ENCODE measurements at places on chromosomes 6 and 20. TPM values are rescaled to one million over a fixed set of nuclear protein-coding genes. Genes with fewer than 3 reads are reported as not detected.

The CALHM5 gene
- total RNA-seq, result 3.0 TPM

The GABRR1 gene
- total RNA-seq, result not detected

DNA sequence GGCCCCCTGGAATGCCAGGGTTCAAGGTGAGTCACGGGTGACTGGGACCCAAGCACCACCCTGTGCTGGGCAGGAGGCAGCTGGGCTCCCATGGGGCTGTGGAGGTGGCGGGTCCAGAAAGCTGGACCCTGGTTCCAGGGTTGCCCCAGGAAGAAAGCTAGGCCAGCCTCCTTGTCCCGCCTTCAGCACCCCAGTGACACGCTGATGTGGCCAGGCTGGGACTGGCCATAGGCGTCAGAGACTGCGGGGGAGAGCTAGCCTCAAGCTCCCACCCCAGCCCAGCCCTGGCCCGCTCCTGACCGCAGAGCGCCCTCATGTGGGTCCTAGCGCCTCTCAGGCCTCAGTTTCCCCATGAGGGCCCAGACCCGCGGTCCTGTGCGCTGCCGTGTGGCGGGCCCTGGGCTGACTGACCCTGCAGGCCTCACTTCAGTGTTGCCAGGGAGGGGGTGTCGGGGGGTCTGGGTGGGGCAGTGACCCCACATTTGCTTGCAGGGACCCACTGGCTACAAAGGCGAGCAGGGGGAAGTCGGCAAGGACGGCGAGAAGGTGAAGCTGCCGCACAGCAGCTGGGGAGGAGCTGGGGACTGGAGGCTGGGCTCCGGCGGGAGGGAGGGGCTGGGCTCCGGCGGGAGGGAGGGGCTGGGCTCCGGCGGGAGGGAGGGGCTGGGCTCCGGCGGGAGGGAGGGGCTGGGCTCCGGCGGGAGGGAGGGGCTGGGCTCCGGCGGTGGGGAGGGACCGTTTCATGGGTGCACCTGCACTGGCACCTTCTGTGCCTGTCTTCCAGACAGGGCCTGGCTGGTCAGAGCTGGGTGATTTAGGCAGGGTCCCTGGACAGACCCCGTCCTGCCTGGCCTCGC is 7.9 kb downstream of the COL9A3 start:
- DNase-seq, result no peak

GRCh38 chr6:111347589-111347988 is 135.4 kb downstream of the REV3L start:
- no peak for DNase-seq

DNA sequence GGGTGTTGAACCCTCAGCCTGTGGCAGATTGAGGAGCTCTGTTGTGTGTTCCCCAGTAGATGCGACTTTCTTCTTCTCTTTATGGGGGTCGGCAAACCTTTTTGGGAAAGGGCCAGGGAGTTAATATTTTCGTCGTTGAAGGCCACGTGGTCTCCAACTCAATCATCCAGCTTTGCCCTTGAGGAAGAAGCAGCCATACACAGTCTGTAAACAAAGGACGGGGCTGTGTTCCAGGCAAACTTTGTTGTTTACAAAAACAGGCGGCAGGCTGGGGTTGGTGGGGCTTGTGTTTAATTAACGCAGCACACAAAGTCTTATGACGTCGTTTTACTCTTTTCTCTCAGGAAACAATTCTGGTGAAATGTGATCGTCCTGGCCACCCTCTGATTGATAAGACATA is 20.2 kb downstream of the KIF25 start:
- no peak for DNase-seq

DNA sequence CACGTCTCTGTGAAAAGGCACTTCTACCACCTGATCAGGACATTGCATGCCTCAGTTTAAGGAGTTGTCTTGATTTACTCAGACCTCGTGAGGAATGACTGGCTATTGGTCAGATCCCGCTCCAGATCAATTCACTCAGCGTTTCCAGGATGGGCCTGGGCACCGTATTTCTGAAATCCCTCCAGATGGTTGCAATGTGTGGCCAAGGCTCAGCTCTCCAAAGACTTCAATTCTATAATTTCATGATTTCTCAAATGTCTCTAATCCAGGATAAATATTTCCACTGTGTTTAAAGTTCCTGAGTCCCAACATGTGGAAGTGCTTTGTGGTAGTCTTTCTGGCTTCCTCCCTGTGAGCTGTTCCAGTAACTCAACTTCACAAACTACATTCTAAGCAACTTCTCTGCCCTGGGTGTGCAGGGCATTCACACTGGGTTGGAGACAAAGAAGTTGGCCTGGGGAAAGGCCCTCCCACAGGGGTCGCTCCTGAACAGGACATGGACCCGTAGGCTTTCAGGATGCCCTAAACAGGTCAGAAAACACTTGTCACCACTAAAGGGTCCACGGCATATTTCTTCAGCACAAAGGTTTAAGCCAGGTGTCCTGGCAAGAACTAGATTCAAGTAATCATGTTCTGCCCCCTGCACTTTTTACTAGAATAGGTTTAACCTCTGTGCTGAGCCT is 212.1 kb downstream of the WDR27 start:
- DNase-seq, result no peak

The SYNDIG1 gene
- total RNA-seq, result 0.44 TPM

DNA sequence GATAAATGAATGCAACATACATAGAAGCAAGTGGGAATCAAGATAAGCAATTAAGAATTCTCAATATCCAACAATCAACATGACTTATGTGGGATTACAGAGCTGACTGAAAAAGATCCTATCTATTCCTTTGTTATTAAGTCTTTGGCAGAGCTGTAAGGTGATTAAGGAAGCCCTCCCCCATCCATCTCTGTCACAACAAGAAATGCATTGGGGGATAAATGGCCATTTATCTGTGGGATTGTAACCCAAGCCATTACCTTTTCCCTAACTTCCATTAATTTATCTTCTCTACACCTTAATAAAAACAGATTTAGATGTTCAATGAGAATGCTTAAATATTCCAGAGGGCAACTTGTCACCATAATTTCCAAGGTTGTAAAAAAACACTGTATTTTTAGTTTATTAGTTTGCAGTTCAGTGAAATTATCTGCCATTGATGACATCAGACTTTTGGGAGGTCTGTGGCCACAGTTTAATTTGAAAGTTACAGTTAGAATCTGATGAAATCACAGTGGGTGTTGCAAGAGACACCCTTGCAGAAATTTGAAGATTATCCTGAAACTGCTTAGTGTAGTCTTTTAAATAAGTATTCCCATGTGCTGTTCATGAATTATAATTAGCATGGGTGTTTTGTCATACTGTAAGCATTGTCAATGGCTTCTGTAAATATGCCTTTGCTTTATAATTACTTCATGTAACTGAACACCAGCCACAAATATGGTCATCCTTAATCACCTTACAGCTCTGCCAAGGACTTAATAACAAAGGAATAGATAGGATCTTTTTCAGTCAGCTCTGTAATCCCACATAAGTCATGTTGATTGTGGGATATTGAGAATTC is 49.4 kb upstream of the FYN start:
- DNase-seq, result no peak

The MYLK2 gene
- total RNA-seq, result not detected

- no peak for DNase-seq
These were observed 155.5 kb upstream of the SIM1 start for GRCh38 chr6:100620085-100620840.

The PTCRA gene
- not detected for total RNA-seq

The TRIM31 gene
- total RNA-seq, result 3.0 TPM

The HUS1B gene
- total RNA-seq, result 0.17 TPM

GRCh38 chr6:39170860-39171259 is 55.9 kb upstream of the SAYSD1 start:
- DNase-seq, result no peak

DNA sequence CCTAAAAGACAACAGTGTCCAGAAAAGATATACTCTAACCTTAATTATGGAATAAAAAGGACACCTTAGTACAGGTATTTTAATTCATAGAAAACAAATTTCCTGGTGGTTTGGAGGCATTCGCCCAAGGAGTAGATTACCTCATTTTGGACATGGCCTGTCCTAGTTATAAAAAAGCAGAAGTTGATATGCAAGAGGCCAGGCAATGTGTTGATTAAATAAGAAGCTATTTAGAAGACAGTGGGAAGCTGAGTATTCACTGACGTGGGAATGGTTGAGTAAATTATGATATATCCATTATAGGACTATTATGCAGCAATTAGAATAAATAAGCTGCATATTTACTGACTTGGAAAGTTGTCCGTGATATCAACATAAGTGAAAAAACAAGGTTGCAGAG is 314.9 kb downstream of the ALDH8A1 start:
- DNase-seq, result no peak

DNA sequence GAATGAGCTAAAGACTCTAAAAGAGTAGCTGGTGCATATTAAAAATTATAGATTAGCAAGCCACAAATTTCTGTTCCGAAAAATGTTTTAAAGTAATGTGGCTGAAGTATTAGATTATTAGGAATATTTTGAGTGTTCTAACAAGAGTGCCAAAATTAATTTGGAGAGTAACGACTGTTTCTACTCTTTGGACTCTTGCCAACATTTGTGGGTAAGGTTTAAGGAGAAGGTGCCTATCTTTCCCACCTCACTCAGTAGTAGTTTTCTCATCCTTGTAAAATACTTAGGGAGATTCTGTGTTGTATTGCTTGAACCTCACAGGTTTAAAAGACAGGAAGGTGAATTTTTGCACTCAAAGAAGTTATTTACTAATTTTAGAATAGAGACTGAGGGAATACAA is 5.0 kb downstream of the HSF2 start:
- DNase-seq, result no peak

DNA sequence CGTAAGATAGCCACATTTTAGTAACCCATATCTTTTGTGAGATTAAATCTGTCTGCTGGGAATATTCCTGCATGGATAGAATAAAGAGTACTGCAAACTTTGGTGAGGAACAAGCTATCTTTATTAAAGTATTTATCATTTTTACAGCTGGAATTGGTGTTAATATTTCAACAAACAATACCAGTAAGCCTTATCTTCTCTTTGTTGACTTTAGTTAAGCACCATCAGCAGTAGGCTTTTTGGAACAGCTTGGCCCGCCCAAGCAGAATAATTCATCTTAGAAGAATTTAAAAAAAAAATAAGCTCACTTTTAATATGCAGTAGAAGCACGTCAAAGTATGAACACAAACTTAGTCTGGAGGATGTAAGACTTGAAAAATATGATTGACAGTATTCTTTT is 917.8 kb upstream of the ADGRB3 start:
- DNase-seq, result no peak

DNA sequence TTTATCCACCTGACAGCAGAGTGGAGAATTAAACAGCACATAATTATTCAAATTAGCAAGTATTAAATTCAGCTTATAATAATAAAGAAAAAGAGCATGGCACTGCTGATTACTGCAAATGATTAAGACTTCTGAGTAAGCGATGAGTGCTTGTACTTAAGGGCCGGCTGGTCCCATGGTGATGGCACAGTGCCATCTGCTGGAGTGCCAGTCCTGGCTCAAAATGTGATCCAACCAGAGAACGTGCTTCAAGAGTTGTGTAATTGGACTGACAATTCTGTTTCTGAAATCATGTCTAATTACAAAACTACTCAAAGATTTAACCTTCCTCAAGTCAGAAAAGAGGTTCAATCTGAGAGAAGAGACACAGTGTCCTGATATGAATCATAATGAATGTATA is 181.6 kb upstream of the RGS17 start:
- peak; percentile 32 for DNase-seq

- DNase-seq, result no peak
These were observed 384.5 kb downstream of the SMOC2 start for GRCh38 chr6:168825226-168826077.

The APCDD1L gene
- not detected for total RNA-seq

- DNase-seq, result no peak
These were observed 180.4 kb downstream of the ADGRG6 start for GRCh38 chr6:142482249-142482648.

DNA sequence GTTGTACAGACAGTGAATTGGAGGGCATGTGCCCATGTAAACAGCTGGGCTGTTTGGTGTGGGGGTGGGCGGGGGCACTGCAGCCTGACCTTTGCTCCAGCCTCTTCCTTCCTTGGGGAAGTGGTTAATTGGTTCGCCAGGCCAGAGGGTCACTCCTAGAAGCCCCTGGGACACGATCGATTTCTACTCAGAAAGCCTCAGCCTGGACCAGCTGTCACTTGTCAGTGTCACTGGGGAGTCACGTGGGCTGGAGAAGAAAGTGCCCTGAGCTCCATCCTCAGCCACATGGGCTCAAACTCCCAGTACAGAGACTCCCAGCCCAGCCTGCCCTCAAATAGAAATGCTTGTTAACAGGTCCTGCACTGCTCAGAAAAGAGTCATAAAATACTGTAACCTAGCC is 423.8 kb upstream of the SULF2 start:
- DNase-seq, result no peak

GRCh38 chr20:59291740-59292383 is 8.5 kb upstream of the EDN3 start:
- no peak for DNase-seq

DNA sequence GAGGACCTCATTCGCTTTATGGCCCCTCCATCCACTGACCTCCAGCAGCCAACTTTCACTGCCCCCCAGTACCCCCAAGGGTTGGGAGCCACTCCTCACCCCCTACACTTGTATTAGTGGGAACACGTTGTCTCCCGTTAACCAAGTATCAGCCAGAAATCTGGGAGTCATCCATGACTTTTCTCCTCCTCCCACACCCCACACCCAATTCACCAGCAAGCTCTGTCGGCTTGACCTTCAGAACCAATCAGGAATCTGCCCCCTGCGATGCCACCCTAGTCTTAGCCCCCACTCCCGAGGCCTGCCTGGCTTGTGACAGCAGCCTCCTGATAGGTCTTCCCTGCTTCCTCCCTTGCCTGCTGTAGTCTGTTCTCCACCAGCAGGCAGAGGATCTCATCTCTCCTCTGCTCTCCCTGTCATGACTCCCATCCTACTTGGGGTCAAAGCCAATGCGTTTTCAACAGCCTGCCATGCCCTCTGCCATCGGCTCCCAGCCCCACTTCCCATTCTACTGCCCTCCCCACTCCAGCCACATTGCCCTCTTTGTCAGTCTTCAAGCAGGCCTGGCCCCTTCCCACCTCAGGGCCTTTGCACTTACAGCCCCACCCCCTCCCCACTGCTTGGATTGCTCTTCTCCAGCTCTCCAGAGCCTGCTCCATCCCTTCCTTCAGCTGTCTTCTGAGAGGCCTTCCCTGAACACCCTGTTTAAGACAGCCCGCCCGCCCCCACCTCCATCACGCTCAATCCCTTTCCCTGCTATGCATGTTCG is 19.4 kb downstream of the MDGA1 start:
- no peak for DNase-seq

The CLDN20 gene
- not detected for total RNA-seq

- no peak for DNase-seq
These were observed 48.6 kb upstream of the GRIK2 start for GRCh38 chr6:101344885-101345284.

GRCh38 chr20:37245216-37246150 is 16.1 kb downstream of the GHRH start:
- DNase-seq, result no peak

The RBPJL gene
- total RNA-seq, result not detected

The AFG1L gene
- 4.8 TPM for total RNA-seq

DNA sequence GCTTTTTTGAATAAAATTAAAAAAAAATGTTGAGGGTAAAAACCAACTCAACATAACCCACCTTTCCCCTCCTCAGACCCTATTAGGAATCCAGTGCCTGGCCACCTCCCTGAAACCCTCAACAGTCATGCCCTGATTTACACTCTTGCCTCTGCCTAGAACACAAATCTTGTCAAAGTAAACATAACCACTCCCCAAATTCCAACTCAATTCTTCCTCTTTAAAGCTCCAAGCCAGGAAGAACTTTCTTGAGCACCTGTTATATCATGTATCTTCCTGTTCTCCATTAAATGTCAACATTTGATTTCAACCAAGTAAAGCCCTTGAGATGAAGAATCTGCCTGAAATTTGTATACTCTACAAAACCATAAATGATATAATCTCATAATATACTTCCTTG is 198.0 kb upstream of the SHLD1 start:
- no peak for DNase-seq

The BANF2 gene
- not detected for total RNA-seq

- no peak for DNase-seq
These were observed 680.5 kb downstream of the QKI start for GRCh38 chr6:164095056-164095455.
